ENCODE measurements at places on chromosomes 7 and 10.

GRCh38 chr10:127937915-127938463, 31.1 kb downstream of the PTPRE start:
- DNase-seq, result no peak

DNA sequence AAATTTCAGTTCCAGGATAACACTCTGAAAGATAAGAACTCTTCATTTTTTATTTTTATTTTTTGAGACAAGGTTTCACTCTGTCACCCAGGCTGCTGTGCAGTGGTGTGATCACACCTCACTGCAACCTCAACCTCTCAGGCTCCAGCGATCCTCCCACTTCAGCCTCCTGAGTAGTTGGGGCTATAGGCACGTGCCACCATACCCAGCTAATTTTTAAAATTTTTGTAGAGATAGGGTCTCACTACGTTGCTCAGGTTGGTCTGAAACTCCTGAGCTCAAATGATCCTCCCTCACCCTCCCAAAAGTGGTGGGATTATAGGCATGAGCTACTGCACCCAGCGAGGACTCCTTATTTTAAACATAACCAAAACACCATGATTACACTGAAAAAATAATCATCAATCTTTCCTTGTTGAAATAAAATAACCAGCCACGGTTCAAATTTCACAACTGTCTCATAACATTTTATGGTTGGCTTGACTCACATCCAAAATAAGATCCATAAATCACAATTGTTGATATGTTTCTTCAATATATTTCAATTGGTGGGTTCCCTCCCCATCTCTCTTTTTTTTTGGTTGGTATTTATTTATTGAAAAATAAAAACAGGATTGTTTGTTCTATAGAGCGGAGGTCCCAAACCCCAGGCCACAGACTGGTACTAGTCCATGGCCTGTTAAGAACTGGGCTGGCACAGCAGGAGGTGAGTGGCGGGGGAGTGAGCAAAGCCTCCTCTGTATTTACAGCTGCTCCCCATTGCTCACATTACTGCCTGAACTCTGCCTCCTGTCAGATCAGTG, 60.1 kb upstream of the FAM171A1 start:
- no peak for DNase-seq

GRCh38 chr7:28018446-28018845, 162.1 kb downstream of the JAZF1 start:
- DNase-seq, result no peak

DNA sequence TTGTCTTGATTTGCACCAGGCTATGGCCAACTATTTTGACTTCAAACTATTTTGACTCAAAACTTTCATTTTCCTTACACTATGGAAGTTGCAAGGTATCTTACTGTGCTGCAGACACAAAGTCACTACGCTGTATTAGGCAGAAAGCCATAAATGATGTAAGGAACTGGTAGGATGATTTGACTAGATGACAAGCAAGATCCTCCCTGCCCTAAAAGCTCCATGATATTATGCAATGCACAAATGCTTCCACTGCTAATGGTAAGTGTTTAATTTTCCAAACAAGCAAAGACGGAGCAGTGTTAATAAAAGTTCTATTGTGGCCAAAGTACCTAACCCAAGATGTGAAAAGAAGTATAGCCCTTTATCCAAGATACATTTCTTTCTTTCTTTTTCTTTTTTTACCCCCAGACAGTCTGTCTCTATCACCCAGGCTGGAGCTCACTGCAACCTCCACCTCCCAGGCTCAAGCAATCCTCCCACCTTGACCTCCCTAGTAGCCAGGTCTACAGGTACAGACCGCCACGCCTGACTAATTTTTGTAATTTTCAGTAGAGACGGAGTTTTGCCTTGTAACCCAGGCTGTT, 98.2 kb downstream of the ANK3 start:
- DNase-seq, result no peak

GRCh38 chr10:35927990-35928488, 285.9 kb upstream of the FZD8 start:
- no peak for DNase-seq

DNA sequence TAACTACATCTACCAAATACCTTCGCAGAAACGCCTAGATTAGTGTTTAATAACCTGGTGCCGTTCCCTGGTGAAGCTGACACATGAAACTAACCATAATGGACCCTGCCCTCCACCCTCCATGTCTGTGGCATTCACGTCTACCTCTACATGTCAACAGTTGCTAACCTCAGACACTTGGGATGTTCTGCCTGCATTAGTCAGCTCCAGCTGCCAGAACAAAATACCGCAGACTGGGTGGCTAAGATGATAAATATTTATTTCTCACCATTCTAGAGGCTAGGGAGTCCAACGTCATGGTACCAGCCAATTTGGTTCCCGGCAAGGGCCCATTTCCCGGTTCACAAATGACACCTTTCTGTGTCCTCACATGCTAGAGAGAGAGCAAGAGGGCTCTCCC, 118.5 kb upstream of the CHST15 start:
- DNase-seq, result no peak

DNA sequence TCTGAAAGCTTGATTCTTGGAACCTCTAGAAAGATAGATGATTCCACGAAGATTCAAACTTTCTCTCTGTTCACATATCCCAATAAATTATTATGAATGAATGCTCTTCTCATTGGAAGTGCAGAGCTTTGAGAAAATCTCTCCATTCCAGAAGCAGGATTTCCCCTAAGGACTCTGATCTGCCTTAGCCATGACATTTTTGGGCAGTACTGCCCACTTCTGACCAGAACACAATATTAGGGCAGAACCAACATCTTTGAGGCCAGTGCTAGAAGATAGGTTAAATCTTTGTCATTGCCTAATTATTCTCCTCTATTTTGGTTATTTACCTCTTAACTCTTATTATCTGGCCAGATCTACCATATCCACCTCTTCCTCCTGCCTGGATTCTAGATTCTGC, 49.9 kb downstream of the ARMC3 start:
- DNase-seq, result no peak

GRCh38 chr7:139068544-139069399, 32.9 kb upstream of the ZC3HAV1L start:
- DNase-seq, result no peak

- DNase-seq, result no peak
These were observed 48.7 kb downstream of the ARMC3 start for GRCh38 chr10:22976534-22976933.

DNA sequence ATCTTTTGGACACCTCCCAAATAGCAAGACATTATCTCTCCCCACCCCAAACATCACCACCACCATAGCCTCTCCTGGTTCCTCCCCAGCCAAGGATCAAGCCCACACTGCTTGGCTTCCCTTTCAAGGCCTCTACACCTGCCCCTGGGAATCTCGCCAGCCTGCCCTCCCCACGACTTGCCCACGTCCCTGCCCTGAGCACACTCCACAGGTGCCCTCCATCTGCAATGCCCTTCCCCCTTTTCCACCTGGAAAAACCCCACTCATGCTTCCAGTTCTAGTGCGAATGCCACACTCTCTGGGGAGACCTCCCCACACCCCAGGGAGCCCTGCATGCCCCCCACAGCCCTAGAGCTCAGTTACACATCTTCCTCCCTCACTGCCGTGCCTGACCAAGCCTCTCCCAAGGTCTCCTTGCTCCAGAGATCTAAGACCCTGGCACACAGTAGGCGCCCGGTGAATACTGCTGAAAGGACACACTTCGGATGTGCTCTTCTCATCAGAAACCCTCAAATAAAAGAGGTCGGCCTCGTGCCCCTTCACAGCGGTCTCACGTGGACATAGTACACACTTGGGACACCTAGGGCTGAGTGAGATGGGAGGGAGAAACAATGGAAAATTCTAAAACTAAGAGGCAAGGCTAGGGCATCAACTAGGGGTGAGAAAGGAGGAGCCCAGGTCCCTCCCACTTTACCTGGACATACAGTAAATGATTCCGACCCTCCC, 91.4 kb downstream of the DLG5 start:
- DNase-seq, result no peak

DNA sequence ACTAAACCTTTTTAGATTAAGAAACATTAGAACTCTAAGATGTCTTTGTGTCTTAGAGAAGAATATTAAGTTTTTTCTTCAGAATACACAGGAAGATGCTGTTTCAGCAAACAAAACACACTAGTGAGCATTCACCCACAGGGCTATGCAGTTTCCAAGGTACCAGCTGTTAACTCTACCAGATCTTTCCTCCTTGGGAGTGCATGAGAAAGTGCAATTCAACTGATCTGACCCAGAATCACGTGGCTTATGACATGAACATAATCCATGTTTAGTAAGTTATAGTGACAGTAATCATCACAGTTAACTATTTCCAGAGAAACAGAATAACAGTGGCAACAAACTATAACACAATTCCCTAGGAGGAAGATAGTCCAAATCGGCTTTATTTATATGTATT, 270.7 kb downstream of the CACNA2D1 start:
- no peak for DNase-seq

DNA sequence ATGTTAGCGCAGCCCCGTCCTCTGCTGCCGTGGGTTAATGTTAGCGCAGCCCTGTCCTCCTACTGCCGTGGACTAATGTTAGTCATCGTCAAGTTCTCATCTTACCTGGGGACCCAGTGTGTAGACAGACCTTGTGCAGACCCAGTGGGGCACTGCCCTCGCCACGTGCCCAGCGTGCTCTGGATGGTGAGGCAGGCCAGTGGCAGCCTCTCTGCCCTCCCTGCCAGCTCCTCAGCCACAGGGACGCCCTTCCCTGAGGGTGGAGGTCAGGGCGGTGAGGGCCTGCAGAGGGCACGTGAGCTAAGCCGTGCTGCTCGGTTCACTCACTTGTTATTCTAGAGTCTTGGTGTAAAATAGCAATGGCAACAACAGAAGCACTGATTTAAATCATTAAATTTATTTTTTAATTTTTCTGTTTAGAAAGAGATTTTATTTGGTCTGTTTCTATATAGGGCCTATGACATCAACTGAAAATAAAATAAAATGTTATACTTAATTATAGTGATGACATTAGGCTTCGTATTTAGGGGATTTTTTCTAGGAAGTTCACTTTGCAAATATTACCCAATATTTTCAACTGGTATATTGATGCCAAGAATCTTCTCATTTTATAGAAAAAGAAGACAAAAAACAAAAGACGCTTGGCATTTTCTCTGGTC, 48.4 kb downstream of the NKX6-2 start:
- DNase-seq, result no peak

- DNase-seq, result no peak
These were observed 400.1 kb upstream of the NRP1 start for GRCh38 chr10:33734393-33735155.

DNA sequence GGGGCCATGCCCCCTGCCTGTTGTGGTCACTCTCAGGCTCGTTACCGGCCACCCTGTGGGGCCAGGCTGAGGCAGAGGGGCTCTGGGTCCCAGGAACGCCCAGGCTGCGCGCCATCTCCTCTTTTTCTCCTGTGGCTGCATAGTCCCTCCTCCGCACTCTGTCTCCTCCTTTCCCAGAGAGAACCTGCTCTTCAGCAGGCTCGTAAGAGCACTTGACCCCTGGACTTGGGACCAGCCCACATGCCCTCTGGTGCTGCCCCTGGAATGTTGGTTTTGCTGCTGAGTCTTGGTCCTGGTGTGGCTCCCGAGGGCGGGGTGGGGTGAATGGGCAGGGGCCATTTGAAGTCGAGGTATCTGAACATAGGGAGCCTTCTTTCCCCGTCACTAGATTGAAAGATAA, 6.6 kb upstream of the BHLHA15 start:
- DNase-seq, result no peak

- no peak for DNase-seq
These were observed 27.1 kb downstream of the FOXK1 start for GRCh38 chr7:4709187-4709586.

- DNase-seq, result no peak
These were observed 115.9 kb upstream of the ADAM12 start for GRCh38 chr10:126504063-126504760.

DNA sequence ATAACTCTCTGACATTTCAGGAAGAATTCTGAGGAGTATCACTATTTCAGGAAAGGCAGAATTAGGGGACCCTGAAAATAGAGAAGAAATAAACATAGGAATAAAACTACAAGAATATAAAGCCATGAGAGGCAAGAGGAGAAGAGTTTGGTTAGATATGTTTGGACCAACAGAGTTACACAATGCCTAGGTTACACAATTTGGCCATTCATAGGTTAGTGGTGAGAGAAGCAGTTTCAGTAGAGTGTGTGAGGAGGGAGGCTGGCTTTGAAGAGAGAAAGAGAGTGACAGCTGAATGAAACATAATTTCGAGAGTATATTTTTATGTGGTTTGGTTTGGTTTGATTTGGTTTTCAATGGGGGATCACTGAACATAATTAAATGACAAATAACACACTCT, 783.2 kb upstream of the LRRN3 start:
- no peak for DNase-seq

Data from activated CD4-positive, alpha-beta T cell treated with anti-CD3 and anti-CD28 coated beads for 1 hour (primary cell).